DMS153 (cell line): ENCODE measurements at places on chromosomes 5 and 9.

- DNase-seq = no peak
Measured at GRCh38 chr5:112906637-112907036, 15.4 kb downstream of the REEP5 start.

- DNase-seq = no peak
Measured at GRCh38 chr9:33818167-33818846, 1.3 kb downstream of the UBE2R2 start.

GRCh38 chr9:97737429-97737828 lies 40.3 kb upstream of the XPA start:
- DNase-seq = no peak

DNA sequence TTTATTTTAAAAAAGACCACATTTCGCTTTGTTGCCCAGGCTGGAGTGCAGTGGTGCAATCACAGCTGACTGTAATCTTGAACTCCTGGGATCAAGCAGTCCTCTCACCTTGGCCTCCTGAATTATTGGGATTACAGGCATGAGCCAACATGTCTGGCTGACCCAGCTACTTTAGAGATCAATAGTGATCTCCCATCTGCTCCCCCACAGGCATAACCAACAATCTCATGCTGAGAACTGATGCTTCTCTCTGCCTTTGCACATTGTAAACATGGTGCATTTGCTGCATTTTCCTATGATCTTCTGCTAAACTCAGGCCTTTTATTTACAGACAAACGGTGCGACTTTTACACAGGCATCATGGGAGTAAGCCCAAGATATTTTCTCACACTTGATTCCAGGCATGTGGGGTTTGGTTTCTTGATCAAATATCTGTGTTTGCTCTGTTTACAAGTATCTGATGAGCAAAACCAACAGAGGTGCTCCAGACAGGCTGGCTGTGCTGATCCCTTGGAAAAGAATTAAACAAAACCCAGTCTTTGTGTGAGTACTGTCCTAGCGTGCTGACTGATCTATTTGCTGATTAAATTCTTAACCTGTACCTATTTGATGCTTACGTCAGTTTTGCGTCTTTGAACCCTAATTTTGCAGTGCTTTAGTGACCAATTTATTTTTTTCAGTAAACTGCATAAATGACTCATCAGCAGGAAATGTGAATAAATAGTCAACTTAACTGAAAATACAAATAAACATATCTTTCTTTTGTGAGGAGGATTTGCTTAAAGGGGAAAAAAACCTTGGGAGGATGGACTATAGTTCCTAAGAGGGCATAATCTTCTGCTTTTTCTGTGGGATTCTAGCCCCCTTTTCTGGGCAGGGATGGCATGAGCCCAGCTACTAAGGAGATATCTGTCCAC lies 191.7 kb upstream of the NR3C1 start:
- DNase-seq = peak; percentile 29

GRCh38 chr5:929596-929995 lies 36.9 kb downstream of the TRIP13 start:
- DNase-seq = no peak

GRCh38 chr5:50800410-50800809 lies 134.0 kb downstream of the PARP8 start:
- DNase-seq = no peak

DNA sequence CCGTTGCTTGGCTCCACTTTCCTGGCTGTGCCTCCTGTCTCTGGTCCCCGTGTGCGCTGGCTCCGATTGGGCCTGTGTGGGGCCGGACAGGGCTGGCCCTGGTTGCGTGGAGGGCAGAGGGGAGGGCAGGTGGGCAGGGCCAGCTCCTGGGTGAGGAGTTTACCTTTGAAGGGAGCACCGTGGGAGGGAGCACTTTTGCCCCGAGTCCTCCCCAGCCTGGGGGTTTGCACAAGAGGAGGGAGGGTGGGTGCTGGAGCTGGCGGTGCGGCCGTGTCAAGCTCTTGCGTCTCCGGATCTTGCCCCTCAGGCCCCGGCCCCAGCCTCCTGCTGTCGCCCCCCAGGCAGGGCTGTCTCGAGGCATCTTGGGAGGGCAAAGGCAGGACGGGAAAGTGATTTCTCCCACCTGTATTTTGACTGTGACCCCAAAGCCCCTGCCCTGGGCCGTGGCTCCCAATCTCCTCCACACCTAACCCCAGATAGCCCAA lies 48.3 kb upstream of the EXOC3 start:
- no peak for DNase-seq

GRCh38 chr5:38602641-38603040 lies 46.2 kb upstream of the LIFR start:
- no peak for DNase-seq

- no peak for DNase-seq
Measured at GRCh38 chr9:91187965-91188344, 173.8 kb downstream of the AUH start.

- no peak for DNase-seq
Measured at GRCh38 chr9:11128156-11128555, 515.4 kb upstream of the PTPRD start.

DNA sequence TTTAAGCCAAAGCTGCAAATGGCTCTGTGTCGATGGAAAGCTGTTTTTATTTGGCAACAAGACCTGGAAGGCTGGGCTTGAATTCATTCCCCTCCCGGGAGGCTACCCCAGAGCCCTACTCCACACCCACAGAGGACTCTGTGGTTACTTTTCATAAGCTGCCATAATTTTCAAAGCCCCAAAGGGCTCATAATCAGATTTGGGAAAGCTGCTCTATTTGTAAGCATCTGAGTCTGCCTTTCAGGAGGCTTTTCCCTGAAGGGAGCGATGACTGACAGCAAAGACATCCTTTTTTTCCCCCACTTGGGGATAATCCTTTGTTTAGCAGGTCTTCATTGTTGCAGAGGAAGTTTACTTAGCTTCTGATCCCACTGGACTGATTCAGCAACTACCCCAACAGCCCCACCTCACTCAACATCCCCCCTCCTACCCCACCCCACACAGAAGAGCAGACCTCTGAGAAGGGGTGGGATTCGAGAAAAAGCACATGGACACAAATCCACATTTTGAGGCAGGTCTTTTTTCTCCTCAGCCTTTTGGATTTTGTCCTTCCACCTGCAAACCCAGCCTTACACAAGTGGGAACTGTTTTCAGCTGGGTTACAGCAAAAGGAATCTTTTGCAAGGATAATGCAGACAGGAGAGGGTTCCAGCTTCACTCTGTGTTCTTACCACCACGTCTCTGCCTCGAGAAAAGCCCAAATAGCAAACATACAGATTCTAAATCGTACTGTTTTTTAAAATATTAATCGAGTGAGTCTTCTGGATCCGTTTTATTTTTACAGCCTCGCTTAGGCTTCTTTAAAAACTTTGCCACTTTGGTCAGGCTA lies 244.4 kb upstream of the TUT7 start:
- DNase-seq = no peak

DNA sequence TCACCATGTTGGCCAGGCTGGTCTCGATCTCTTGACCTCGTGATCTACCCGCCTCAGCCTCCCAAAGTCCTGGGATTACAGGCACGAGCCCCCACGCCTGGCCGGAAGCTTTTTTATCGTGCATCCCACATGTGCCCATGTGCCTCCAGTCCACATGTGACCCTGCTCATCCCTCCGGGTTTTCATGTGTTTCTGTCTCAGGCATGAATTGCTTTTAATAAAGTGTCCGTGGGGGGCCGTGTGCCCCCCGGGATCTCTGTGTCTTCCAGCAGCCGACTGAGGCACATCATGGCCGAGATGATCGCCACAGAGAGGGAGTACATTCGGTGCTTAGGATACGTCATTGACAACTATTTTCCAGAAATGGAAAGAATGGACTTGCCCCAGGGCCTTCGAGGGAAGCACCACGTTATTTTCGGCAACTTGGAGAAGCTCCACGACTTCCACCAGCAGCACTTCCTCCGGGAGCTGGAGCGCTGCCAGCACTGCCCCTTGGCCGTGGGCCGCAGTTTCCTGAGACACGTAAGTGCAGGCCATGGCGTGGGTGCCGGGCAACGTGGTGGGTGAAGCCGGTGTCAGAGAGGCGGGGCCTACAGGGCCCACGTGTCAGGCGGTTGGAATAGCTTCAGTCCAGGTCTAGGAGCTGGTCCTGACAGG lies 22.1 kb upstream of the LRRC14B start:
- DNase-seq = no peak

GRCh38 chr5:7391215-7391614 lies 4.7 kb upstream of the ADCY2 start:
- no peak for DNase-seq

DNA sequence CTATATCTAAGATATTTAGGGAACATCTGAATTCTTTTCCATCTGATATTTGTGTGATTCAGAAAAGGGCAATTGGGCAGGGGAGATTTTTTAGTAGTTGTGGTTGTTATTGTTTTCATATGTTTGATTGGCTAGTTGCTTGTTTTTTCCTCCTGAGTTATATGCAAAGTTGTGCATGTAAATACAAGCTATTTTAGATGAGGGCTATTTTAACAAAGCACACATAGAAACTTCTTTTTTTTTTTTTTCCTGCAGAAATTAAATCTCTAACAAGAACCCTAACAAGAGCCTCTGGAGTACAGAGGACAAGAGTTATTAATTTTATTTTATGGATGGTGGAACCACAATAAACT lies 559.1 kb downstream of the CETN3 start:
- no peak for DNase-seq

- DNase-seq = no peak
Measured at GRCh38 chr5:40778133-40778532, 20.0 kb downstream of the PRKAA1 start.

DNA sequence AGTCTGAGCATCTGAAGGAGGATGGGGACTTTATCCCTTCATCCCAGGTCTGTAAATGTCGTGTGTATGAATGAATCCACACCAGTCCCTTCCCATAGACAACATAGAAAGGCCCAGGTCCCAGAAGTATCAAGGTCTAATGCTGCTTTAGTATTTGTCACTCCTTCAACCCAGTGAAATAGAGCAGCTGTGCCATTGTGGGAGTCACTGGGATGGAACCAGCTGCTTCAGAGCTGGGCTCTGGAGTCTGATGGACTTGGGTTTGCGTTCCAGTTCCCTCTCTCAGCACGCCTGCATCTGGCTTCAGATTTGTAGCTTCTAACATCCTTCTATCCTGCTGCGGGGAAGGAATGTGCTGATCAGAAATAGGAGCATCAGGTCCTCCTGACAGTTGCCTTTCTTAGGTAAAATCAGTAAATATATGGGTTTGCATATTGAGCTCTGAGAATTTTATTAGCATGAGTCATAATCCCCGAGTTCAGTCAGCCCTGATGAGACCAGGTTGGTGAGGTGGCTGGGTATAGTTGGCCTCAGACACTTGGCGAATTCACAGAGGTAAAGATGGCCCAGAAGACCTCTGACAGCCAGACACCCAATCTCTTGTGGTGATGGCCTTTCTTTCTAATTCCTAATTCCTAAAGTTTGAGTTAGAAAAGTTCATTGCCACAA lies 10.1 kb downstream of the ACO1 start:
- no peak for DNase-seq

DNA sequence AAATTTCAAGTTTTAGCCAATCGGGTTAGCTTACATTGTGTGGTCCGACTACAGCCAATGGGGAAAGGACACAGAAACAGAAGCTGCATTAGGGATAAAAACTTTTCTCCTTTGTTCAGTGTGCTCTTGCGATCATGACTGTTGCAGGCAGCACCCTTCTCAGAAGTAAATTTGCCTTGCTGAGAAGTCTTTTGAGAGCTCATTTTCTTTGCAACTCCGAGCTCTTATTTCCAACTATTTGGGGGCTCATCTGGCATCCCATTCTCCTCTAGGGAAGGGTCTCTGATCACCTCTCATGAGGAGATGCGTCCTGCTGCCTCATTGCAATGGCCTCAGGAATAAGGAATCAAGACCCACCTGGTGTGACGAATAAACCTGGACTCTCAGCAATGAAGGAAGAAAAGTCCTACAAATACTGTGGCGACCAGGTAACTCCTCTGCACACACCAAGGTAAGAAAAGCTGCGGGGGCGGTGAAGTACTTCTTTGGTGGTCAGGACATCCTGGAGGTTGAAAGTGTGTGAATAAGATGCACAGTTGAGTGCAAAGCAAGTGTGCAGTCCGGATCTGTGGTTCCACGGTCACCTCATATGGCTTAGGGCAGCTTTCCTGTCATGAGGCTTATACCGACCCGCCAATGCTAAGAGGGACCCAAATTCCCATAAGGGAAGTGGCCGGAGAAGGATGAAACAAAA lies 20.4 kb downstream of the CNOT8 start:
- DNase-seq = no peak

- DNase-seq = no peak
Measured at GRCh38 chr5:5240234-5240633, 100.1 kb downstream of the ADAMTS16 start.

- DNase-seq = no peak
Measured at GRCh38 chr5:1432296-1432695, 12.9 kb downstream of the SLC6A3 start.

GRCh38 chr5:58681943-58682342 lies 99.1 kb downstream of the RAB3C start:
- DNase-seq = no peak

- DNase-seq = no peak
Measured at GRCh38 chr5:103357636-103358035, 99.1 kb downstream of the MACIR start.

GRCh38 chr5:36741128-36741527 lies 134.7 kb downstream of the SLC1A3 start:
- no peak for DNase-seq

DNA sequence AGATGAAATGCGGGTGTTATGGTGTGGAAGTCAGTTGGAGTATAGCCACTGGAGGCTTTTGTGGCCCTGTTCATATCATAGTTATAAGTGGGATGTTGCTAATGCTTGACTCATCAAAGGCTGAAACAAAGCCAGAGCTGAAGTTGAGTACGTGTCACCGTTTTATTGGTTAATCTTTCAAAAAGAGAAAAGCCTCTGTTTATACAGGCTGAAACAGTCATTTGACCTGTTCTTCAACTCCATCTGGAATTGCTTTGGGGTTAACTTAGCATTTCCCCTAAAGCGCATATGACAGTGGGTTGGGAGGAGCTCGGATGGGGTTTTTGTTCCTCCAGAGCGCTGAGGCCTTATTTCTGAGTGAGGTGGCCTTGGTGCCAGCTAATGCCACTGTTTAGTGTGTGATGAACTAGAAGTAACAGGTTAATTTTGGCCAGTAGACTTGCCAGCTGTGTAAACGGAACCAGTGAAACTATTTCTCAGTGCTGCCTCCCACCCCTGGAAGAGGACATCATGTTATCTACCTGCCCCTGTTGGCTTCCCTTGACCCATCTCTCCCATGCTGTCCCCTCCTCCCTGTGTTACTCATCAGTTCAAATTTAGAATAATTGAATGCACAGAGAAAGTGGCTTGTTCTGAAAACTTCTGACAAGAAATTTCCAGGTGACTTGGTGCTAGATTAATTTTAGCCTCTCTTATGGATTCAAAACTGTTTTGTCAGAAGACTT lies 34.2 kb downstream of the MTAP start:
- no peak for DNase-seq
